ENCODE measurements at places on chromosomes 4 and X.

DNA sequence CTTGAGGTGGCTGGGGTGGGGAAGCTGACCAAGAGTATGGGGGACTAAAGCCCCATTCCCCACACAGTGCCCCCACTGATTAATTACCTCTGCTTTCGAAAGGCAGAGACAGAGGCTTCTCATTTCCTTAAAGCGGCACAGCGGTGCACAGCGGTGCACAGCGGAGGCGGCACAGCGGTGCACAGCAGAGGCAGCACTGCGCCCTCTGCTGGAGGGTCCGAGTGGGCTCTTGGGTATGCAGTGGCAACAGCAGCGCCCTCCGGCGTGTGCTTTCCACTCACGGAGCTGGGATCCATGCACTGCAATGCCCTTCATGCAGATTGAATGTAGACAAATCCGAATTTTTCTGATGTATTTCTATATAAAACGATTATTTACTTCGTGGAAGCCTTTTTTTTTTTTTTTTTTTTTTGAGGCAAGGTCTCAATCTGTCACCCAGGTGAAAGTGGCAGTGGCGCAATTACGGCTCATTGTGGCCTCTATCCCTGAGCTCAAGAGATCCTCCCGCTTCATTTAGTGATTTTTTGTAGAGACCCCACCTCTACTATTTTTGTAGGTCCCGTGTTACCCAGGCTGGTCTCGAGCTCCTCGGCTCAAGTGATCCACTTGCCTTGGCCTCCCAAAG is 19.7 kb upstream of the PRPS2 start:
- no peak for DNase-seq

DNA sequence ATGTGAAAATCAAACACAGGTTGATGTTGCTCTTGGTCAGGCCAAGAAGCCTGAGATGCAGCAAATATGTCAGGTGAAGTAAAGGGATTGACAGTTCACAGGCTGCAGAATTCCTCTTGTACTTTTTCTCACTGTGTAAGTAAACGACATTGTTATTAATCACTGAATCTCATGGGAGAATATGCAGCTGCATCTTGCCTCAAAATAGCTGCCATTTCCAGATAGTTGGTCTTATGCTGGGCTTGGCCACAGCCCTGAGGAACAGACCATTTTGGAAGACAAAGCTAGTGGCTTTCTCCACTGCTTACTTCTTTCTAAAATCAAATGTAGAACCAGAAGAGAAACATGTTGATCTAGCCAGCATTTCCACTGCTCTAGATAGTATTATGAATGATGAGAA is 403.4 kb upstream of the NR3C2 start:
- no peak for DNase-seq

GRCh38 chr4:95156452-95156765 is 392.4 kb downstream of the UNC5C start:
- no peak for DNase-seq

DNA sequence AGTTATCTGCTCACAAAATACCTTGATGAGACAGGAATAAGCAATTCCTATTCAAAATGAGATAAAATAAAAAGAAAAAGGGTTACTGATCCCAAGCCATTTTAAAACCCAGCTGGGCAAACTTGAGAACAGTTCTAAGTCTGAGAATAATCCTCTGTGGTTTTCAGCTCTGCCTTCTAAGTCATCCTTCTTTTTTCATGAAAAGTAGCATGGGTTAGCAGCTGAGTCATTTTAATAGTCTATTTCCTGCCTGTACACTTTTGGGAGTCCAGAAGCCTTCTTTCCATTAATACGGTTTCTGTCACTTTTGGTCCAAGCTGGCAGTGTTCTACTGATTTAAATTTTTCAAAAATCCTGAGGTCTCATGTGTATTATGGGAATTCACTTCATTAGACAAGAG is 374.3 kb downstream of the IQCM start:
- no peak for DNase-seq

GRCh38 chr4:142365391-142365790 is 480.7 kb downstream of the INPP4B start:
- DNase-seq = peak; percentile 57

DNA sequence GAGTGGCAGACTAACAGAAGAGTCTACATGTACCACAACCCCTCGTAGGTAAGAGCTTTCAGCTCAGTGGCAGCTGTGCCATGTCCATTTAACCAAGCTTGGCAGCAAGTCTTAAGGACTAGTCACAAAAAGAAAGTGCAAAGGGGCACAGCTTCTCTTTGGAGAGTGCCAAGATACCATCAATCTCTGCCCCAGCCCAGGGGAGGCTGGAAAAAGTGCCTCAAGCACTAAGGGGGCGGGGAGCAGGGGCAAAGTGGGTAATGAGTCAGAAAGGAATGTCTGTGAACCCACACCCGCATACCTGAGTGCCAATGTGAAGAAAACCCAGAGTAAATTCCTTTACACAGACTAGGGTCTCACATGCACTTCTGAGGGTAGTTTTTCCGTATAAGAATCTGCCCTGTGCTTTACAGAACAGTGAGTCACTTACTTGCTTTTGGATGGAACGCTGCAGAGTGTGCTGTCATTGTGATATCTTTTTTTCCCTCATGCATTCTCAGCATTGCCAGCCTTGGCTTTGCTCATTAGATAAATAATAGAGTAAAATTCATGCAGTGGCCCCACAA is 219.8 kb downstream of the ZNF674 start:
- DNase-seq = peak; percentile 22

DNA sequence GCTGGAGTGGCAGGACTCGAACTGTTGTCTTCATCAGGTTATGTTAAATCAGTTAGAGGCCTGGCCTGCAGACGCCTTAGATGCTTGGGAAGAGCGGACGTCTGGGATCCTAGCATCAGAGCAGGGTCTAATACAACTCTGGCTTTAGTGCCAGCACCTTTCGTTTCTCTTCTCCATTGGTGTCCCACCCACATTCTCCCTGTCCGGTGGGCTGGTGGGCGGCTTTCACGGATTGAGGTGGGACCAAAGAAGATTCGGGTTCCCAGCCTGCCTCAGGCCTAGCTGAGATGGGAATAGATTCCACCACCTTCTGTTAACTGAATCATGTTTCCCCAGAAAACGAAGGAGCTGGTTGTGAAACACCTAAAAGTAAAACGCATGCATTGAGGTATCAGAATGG is 939 bp downstream of the PDK3 start:
- DNase-seq = peak; percentile 15

DNA sequence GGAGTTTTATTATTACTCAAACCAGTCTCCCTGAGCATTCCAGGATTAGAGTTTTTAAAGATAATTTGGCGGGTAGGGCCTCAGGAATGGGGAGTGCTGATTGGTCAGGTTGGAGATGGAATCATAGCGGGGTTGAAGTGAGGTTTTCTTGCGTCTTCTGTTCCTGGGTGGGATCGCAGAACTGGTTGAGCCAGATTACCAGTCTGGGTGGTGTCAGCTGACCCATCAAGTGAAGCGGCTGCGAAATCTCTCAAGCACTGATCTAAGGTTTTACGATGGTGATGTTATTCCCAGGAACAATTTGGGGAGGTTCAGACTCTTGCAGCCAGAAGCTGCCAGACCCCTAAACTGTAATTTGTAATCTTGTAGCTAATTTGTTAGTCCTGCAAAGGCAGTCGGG is 25.1 kb upstream of the SETD7 start:
- DNase-seq = no peak

GRCh38 chr4:157887316-157887715 is 285.5 kb downstream of the GASK1B start:
- DNase-seq = no peak

DNA sequence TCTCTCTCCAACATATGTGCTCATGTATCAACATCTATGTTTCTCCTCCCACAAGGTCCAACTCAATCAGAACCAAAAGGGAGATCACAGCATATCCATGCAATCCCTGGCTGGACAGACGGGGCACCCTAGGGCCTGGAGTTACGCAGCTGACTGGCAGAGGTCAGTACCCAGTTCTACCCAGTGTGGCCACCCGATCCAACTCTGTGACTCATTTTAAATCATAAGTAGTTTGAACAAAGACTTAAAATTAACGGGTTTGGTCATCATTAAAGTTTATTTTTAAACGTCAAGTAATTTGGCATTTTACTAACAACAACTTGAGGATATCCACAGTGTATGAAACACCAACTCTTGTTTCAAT is 59.5 kb downstream of the APBB2 start:
- no peak for DNase-seq

GRCh38 chr4:138901177-138901576 is 114.4 kb upstream of the NOCT start:
- no peak for DNase-seq

DNA sequence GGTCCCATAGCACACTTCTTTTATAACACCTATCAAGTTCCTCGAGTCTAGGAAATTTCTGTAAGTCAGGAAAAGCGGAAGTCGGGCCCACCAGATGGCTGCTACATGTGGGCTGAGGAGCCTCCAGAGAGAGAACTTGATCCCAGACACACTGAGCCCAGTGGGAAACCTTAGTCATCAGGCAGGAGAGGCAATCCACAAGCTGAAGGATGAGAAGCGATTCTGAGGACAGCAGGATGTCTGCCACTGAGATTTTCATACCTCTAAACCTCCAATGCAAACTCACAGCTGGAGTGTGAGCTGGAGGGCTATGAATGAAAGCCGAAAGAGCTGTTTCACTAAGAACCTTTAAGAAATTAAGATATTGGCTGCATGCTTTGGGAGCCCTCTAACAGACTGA is 52.6 kb upstream of the PDHA1 start:
- no peak for DNase-seq

DNA sequence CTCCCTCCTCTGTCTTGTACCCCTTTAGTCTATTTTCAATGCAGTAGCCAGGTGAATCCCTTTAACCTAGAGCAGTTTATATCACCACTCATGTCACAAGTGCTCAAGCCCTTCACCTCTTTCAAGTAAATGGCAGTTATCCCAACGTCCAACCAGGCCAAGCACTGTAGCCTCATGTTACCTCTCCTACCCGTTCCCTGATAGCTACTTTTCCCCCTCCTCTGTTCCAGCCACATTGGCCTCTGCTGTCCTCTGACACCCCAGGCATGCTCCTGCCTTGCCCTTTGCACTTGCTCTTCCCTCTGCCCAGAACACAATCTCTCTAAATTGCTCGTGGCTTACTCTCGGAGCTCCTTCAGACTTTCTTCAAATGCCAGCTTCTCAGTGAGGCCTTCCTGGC is 15.2 kb downstream of the GUCY1B1 start:
- no peak for DNase-seq

GRCh38 chrX:110418316-110419235 is 59.9 kb downstream of the RTL9 start:
- DNase-seq = peak; percentile 84

- no peak for DNase-seq
These were observed 1.7 kb upstream of the NHS start for GRCh38 chrX:17373337-17373736.

- DNase-seq = no peak
These were observed 169.6 kb downstream of the RAPGEF2 start for GRCh38 chr4:159272273-159273140.

DNA sequence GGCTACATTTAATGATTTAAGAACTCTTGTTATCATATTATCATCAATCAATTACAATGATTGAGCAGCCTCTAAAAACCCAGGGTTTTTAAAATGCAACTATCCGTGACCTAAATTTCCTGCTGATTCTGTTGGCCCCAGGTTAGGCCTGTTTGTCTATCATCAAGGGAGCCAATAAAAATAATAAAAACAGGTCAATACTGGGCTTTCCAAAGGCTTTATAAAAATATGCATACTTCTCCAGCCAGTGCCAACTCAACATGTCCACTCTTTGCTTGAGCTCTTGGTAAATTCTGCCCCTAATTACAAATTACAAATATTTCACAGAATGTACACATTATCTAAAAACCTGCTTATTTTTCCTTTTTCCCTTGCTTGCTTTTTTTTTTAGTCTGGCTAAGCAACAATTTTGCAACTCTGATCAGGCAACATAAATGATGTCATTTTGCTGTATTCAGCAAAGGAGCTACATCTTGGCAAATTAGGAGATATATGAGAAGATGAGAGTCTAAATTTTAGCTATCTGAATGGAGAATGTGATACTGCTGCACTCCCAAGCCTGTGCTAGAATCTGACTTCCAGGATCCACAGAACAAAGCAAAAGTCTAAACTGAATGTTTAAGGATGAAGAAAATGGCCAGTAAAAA is 204.0 kb downstream of the SCFD2 start:
- DNase-seq = no peak

DNA sequence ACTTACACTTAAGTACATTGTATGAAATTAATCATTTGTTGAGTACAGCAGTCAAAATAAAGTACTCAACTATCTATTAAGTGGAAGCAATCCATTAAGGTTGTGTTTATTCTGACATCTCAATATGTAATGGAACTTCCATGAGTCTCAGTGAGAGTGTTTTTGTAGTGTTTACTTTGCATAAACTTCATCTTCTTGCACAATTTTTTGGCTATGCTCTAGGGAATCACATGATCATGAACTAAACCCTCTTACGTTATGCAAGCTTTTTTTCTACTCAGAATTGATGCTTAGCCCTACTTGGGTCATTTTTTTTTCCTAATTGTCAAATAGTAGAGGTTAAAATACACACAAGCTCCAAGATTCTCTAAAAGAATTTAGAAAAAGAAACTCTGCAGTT is 21.1 kb upstream of the PIGA start:
- no peak for DNase-seq

GRCh38 chrX:153926858-153927671 is 1.0 kb upstream of the ARHGAP4 start:
- peak; percentile 36 for DNase-seq

DNA sequence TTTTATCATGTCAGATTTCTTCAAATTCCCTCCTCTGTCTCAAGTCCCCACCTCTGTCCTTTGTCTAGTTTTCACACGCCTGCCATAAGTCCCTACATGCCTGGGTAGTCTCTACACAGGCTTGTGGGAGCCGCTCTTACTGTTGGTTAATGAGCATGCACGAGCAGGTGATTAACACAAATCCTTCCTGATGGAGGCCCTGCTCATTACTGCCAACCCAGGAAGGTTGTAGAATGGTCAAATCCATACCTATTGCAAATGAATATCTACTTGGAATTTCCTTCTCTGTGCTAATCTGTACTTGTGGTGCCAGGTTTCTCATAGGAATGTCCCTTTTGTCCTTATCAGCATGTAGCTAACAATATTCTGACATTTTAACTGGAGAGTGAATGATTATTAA is 208.4 kb upstream of the HDX start:
- no peak for DNase-seq

- no peak for DNase-seq
These were observed 21.5 kb upstream of the SYTL5 start for GRCh38 chrX:37984880-37985279.

All from brain (organoid and tissue), 16 donors.